Activated naive CD8-positive, alpha-beta T cell treated with anti-CD3 and anti-CD28 coated beads, Interleukin-2, amount 10 ng/mL, durations not matched to agents 7 days and 5 days (primary cell): ENCODE measurements at places on chromosomes 3 and 15. TPM values are rescaled to one million over a fixed set of nuclear protein-coding genes. Genes with fewer than 3 reads are reported as not detected.

Gene IQCH
- total RNA-seq, result 2.2 TPM

Gene TRIM69
- 59.3 TPM for total RNA-seq

Gene GOLGA6D
- not detected for total RNA-seq

Gene UBP1
- 73.9 TPM for total RNA-seq

Gene RBP2
- not detected for total RNA-seq

Gene GUCA1C
- total RNA-seq, result not detected

Gene LDHAL6B
- not detected for total RNA-seq

Gene UCN2
- total RNA-seq, result not detected
